ENCODE measurements at places on chromosomes 4 and X.
A peak's percentile ranks its signal among the peaks of the same experiment; 100 is the strongest.

DNA sequence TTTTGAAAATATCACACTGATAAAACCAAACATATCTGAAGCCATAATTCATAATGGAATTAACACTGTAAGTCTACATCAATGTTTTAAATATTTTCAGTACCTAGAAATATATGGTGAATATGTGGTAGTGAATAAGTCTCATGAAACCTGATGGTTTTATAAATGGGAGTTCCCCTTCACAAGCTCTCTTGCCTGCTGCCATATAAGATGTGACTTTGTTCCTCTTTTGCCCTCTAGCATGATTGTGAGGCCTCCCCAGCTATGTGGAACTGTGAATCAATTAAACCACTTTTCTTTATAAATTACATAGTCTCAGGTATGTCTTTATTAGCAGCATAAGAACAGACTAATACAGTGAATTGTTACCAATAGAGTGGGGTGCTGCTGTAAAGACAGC lies 536.8 kb upstream of the GALNT7 start:
- no peak for DNase-seq

GRCh38 chr4:24805067-24805466 lies 9.7 kb downstream of the SOD3 start:
- DNase-seq: no peak

GRCh38 chrX:121122332-121122731 lies 74.9 kb downstream of the GLUD2 start:
- DNase-seq: no peak

DNA sequence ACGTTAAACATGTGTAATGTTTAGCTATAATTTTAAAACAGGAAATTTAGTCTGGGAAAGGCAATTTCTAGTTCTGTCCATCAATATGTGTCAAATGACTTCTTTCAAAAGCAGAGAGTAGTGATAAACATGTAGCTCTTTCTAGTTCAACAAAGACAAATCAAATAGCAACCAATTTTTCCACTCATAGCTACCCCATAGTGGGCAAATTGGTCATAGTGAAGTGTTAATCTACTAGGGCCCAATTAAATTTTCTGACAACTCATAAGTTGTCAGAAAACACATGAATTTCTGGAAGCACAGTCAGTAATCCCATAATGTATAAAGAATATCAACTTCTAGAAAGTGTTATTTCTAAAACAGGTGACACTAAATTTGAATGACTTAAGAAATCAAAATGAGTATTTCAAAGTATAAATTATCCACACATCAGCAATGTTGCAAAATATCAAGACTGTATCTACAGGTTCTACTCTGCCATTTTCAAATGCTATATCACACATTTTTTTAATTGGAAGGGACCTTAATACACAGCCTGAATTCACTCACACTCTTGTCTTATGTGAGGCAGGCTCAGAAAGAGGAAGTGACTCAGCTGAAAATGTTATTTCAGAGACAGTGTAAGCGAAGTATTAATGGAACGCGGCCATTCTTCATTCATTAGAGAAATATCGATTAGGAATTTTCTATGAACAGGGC lies 7.7 kb downstream of the OCIAD2 start:
- DNase-seq: no peak

- no peak for DNase-seq
Measured at GRCh38 chr4:15774020-15774420, 4.1 kb upstream of the CD38 start.

GRCh38 chr4:99635601-99636000 lies 22.0 kb downstream of the C4orf54 start:
- DNase-seq: no peak

DNA sequence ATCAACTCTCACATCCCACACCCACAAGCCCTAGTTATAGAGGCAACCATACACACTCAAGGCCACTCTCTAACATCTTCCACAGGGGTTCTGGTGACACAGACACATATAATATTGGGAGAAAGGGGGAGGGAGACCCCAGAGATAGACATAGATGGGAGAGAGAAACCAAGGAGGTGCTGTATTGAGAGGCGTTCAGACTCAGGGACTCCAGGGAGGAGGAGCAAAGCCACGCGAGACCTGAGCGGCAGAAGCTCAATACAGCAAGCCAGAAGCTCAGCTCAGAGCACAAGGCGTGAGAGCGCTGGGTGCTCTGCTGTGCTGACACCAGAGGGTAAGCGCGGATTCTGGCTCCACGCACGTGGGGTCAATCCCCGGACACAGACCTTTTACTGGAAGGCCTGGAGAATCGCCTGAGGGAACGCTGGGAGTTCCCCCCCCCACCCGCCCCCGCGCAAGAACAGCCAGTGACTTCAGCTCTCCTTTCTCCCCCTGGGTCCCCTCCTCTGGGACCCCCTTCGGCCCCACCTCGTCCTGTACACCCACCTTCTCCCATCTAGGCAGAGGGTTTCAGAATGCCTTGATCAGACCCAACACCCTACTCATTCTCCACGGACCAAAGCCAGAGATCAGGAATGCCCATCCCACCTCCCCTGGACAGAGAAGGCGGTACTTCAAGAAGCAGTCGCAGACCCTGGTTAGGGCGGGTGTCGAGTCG lies 8.7 kb downstream of the MSX1 start:
- no peak for DNase-seq

GRCh38 chr4:52880994-52881393 lies 18.9 kb downstream of the RASL11B start:
- DNase-seq: no peak

- no peak for DNase-seq
Measured at GRCh38 chr4:153349206-153349805, 4.8 kb downstream of the MND1 start.

DNA sequence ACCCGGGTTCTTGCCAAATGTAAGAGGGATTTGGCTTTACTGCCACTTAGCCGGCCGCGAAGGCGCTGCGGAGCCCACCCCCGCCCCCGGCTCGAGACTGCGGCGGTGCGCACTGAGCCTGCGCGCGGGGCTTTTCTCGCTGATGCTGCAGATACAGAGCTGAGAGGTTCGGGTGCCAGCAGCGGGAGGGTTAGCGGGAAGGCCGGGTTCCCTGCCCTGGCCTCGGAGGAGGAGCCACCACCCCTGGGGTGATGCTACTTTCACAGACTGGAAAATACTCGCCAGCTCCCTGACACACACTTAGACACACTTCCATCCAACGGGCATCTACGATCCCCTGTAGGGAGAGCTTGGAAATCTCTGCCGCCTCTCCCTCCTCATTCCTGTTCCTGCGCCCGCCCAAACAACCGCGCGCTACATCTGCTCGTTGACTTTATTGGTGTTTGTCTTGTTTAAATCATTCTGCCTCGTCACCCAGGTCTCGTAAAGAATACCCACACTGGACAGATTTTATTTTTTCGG lies 2.1 kb upstream of the PCDH7 start:
- peak; percentile 58 for DNase-seq

DNA sequence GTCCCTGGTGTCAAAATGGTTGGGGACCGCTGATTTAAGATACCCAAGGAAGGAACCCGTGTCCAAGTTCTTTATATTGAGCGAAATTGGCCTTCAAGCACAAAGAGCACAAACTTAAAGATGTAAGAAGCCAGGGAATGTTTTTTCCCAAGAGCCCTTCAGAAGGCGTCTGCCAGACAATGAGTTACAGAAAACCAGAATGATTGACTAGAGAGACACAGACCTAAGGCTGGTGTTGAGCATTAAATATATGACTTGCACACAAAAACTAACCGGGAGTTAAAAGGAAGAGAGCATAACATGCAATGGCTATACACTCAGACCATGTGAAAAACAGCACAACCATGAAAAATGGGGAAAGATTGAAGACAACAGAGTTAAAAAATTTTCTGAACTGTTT lies 157.5 kb upstream of the FAM9B start:
- DNase-seq: no peak

GRCh38 chrX:67436867-67437266 lies 107.0 kb upstream of the AR start:
- DNase-seq: no peak

DNA sequence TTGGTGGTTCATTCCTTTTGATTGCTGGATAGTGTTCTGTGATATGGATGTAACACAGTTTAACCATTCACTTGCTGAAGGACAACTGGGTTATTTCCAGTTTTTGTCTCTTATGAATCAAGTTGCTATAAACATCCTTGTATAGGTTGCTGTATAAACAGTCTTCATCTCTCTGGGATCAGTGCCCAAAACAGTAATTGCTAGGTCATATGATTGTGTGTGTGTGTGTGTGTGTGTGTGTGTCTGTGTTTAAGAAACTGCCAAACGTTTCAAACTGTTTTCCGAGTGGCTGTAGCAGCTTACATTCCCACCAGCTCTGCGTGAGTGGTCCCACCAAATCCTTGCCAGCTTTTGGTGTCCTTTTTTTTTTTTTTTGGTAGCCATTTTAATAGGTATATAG lies 60.4 kb downstream of the F11 start:
- DNase-seq: no peak

GRCh38 chr4:118557298-118557851 lies 127.8 kb upstream of the METTL14 start:
- no peak for DNase-seq

GRCh38 chr4:39539089-39539611 lies 11.9 kb upstream of the UGDH start:
- DNase-seq: no peak

GRCh38 chr4:41144040-41144379 lies 70.3 kb downstream of the APBB2 start:
- DNase-seq: no peak

- no peak for DNase-seq
Measured at GRCh38 chr4:67744561-67745283, 9.5 kb downstream of the GNRHR start.

GRCh38 chrX:68461093-68461492 lies 27.8 kb upstream of the OPHN1 start:
- DNase-seq: no peak

- DNase-seq: no peak
Measured at GRCh38 chrX:12441381-12442128, 303.3 kb downstream of the FRMPD4 start.

DNA sequence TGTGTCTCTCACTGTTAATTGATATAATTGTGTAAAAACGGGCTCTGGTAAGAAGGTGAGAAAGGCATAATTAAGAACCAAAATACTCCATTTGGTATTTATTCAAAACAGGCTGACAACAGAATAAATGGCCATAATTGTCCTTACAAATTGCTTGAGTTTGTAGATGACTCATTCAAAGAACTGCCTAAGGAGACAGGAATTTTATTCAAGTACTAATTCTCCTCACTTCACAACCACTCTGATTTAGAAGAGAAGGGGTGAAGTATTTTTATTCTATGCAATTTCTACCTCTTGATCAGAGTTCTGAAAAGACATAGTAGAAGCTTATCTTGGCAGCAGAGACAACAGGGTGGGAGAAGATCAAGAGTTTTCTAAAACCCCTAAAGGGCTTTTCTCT lies 43.1 kb downstream of the ATP11C start:
- no peak for DNase-seq

- DNase-seq: no peak
Measured at GRCh38 chr4:135359128-135359527, 1157.5 kb upstream of the PABPC4L start.

GRCh38 chr4:44535981-44536380 lies 87.4 kb upstream of the KCTD8 start:
- DNase-seq: no peak

- peak; percentile 47 for DNase-seq
Measured at GRCh38 chr4:15729910-15730533, 27.2 kb downstream of the BST1 start.

DNA sequence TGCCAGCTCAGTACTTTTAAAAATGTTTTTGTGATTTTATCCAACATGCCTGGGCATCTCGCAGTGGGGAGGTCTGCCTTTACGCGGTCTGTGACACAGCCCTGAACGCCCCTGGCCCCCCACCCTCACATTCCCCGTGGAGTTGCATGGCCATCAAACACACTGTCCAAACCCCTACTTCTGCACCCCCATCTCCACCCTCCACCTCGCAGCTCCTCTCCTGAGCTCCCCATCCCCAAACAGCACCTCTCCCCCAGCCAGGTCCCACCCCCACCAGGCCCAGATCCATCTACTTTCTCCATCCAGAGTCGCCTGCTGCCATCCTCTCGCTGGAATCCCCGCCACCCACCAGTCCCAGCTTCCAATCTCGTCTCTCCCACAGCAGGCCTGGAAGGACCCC lies 9.5 kb downstream of the ZFYVE28 start:
- no peak for DNase-seq

DNA sequence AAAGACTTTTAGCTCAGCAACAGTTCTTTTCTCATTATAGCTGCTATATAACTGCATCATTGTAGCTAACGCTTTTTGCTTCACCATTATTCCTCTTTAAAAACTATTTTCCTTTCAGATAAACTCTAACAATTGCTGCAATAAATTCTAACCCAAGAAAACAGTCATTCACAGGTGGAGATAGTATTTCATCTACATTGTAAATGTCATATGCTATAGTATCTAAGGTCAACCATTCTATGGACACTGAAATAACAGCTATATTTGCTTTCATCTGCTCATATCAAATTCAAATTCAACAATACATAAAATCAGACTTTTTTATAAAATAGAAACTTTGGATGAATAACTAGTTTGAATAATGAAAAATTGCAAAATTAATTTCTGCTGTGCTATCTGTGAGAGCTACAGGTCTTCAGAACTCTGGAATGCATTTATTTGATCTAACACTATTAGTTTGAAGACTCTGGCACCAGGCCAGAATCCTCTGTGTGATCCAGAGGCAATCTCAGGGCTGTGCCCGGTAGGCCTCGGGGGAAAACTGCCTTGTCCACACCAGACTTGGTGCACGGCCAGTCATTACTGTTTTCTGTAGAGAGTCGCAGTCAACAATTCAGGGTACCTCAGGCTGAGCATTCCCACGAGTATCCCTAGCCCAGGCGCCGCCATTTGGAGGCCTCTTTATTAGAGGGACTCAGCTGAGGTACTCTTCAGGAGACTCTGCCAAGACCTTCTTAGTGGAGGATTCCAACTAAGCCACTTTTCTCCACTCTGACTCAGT lies 332.4 kb downstream of the SLC7A11 start:
- DNase-seq: no peak

DNA sequence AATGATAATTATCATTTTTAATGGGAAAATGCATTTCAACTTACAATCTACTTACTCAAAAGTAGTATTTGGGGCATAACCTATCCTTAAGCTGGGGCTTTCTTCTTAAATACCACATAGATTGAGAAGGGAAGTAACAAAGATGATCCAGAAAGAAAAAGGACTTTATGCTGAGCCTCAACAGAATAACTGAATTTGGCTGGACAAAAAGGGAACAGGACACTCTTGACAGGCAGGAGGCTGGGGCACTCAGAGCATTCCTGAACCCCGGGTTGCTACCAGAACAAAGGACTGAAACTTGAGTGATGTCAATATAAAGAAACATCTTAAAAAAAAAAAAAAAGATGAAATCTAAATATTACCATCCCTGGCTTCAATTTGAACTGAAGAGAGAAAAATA lies 23.9 kb downstream of the RELL1 start:
- DNase-seq: no peak

DNA sequence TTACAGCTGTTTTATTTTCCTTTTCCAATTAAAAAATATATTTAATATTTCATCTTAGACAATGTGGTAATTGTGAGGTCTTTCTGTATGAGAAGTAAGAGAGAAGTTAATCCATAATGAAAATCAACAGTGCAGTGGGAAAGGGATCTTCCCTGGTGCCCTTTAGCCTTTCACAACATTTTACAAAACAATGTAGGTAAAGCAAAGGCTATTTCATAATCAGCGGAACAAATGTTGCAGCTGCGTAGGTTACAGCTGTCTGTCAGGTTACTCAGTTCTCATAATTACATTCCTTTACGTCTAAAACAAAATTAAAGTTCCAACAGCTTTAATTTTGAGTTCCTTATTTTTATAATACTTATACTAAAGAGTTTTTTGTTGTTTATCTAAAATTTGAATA lies 22.8 kb upstream of the VCX3A start:
- DNase-seq: no peak

GRCh38 chr4:178340468-178340867 lies 898.2 kb upstream of the AGA start:
- no peak for DNase-seq

- DNase-seq: no peak
Measured at GRCh38 chr4:166991006-166991561, 243.2 kb downstream of the SPOCK3 start.

All from HuH-7 (cell line).